ENCODE measurements at places on chromosomes 4 and X. TPM values are rescaled to one million over a fixed set of nuclear protein-coding genes. Genes with fewer than 3 reads are reported as not detected.

The CCKAR gene
- not detected for polyA plus RNA-seq

The REELD1 gene
- 0.16 TPM for polyA plus RNA-seq

The MAGEB2 gene
- polyA plus RNA-seq, result not detected

The CFAP47 gene
- not detected for polyA plus RNA-seq

The ZFYVE28 gene
- polyA plus RNA-seq, result 5.4 TPM

The PCDH11X gene
- 0.02 TPM for polyA plus RNA-seq

The ADGRL3 gene
- 0.12 TPM for polyA plus RNA-seq

The HSFX2 gene
- polyA plus RNA-seq, result 0.21 TPM

The RAB39B gene
- polyA plus RNA-seq, result 0.09 TPM

The TMEM31 gene
- polyA plus RNA-seq, result 0.05 TPM

The C1QTNF7 gene
- 0.85 TPM for polyA plus RNA-seq

The GLUD2 gene
- 0.52 TPM for polyA plus RNA-seq

The CLDN2 gene
- polyA plus RNA-seq, result not detected

The UGT2B15 gene
- polyA plus RNA-seq, result not detected

The ATP2B3 gene
- not detected for polyA plus RNA-seq

The DEFB131A gene
- not detected for polyA plus RNA-seq

The TMEM156 gene
- polyA plus RNA-seq, result 0.81 TPM

The GABRA4 gene
- polyA plus RNA-seq, result 0.73 TPM

The MAGEA6 gene
- not detected for polyA plus RNA-seq

The TLR6 gene
- 0.20 TPM for polyA plus RNA-seq

The VCX3B gene
- 0.04 TPM for polyA plus RNA-seq

The UGT2B10 gene
- polyA plus RNA-seq, result not detected

The HTR2C gene
- 0.01 TPM for polyA plus RNA-seq

The RAP1GDS1 gene
- 16.5 TPM for polyA plus RNA-seq

The MID1 gene
- polyA plus RNA-seq, result 4.7 TPM

The PCDH19 gene
- polyA plus RNA-seq, result 0.14 TPM

The FRG2 gene
- not detected for polyA plus RNA-seq

The HHIP gene
- not detected for polyA plus RNA-seq

The AKAP4 gene
- polyA plus RNA-seq, result not detected

The SUPT20HL2 gene
- not detected for polyA plus RNA-seq

The RBMXL3 gene
- not detected for polyA plus RNA-seq

The PLAC1 gene
- polyA plus RNA-seq, result not detected

The F8A3 gene
- 1.8 TPM for polyA plus RNA-seq

The P2RY10 gene
- 0.46 TPM for polyA plus RNA-seq

The DGKQ gene
- polyA plus RNA-seq, result 6.8 TPM

The FDCSP gene
- 0.29 TPM for polyA plus RNA-seq

The GLRB gene
- polyA plus RNA-seq, result 0.08 TPM

The SSX2 gene
- polyA plus RNA-seq, result not detected

The GPAT3 gene
- polyA plus RNA-seq, result 11.2 TPM

The ASIC5 gene
- not detected for polyA plus RNA-seq

The FOXP3 gene
- polyA plus RNA-seq, result 0.59 TPM

The KLKB1 gene
- polyA plus RNA-seq, result 0.12 TPM

The IL2 gene
- not detected for polyA plus RNA-seq

The NEXMIF gene
- 0.04 TPM for polyA plus RNA-seq
